Stimulated activated effector memory CD8-positive, alpha-beta T cell treated with anti-CD3 and anti-CD28 coated beads, Interleukin-12 subunit alpha, Interleukin-12 subunit beta, amount 100 ng/mL, for 72 hours (primary cell): ENCODE measurements at places on chromosomes 3 and 15.

DNA sequence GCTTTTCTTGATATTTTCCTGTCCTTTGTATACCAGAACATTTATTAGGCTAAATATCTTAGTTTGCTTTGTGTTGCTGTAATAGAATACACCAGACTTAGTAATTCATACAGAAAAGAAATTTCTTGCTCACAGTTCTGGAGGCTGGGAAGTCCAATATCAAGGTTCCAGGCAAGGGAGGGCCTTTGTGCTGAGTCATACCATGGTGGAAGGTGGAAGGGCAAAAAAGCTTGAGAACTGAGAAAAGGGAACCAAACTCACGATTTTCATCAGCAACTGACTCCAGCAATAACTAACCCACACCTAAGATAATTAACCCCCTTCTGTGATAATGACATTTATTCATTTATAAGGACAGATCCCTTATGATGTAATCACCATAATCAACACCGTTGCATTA lies 496.9 kb upstream of the SUCLG2 start:
- no peak for DNase-seq

- DNase-seq: no peak
Observed at GRCh38 chr3:197430502-197430901, 125.3 kb downstream of the BDH1 start.

- no peak for DNase-seq
Observed at GRCh38 chr3:47010111-47010712, 30.7 kb downstream of the NBEAL2 start.

- DNase-seq: peak; percentile 49
Observed at GRCh38 chr15:88657326-88658069, 18.7 kb downstream of the ISG20 start.

DNA sequence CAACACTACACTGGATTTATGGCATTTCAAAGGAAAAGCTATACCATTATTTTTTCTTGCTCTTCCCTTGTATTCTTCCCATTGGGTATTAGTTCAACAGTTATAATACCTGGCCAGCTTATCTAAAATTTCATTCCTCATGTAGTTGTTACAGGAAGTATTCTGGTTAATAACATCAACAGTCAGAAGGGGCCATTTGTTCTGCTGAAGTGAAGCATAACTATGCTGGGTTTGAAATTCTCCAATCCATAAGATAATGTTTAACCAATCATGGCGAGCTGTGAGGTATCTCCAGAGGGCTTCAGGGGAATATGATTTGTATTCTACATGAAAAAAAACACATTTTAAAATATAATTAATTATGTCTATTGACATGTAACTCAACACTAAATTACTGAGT lies 43.4 kb downstream of the SPG11 start:
- DNase-seq: no peak

- no peak for DNase-seq
Observed at GRCh38 chr3:177836671-177837070, 639.4 kb upstream of the TBL1XR1 start.

DNA sequence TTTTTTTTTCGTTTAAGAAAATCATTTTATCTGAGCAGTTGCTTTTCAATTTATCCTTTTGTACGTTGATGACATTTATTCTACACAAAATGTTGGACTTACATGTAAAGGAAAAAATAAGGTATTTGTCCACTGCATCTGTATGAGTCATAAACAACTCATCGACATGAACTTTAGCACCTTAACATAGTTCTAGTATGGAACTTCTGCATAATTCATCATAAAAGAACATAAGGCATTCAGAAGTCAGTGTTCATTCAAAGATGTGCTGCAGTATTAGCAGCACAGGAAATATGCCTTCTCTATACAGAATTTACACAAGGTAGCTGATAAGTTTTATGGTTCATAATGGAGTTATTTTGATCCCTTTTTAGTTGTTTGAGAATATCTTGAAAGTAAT lies 801.6 kb downstream of the CADM2 start:
- DNase-seq: no peak

DNA sequence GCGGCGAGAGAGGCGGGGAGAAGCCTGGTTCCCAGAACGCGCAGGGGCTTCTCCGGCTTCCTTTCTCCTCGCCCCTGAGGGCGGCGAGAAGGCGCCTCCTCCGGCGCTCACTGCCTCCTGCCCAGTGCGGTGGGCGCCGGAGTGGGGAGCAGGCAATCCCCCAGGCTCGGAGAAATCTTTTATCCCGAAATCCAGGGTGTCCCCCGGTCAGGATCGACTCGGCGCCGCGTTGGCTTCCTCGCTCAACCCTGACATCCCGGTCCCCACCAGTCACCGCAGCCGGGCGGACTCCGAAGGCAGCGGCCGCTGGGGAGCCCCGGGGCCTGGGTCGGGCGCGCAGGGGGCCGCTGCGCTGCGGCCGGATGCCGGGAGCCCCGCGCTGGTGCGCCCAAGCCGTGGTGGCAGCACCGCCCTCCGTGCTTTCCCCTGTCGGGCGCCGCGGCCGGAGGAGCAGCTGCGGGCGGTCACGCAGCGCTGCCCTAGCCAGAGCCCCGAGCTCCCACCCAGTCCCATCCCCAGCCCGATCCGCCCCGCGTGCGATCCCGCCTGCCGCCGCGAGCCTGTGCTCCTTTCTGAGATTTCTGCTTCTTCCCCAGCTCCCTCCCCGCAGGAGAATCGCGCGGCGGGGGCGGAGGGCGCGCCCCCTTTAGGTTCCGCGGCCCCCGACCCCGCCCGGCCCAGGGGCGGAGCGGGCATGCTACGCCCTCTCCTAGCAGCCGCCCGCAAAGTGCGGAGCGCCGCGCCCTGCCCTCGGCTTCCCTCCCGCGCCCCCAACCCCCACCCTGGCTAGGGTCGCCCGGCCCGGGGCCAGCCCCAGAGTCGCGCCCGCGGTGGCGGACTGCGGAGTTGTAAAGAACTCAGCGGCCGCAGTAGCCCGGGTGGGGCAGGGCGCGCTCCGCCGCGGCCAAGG lies 683 bp upstream of the CACNA2D3 start:
- DNase-seq: no peak

- no peak for DNase-seq
Observed at GRCh38 chr15:52287114-52287513, 8.5 kb downstream of the MYO5C start.

GRCh38 chr3:116199063-116199462 lies 246.2 kb downstream of the LSAMP start:
- DNase-seq: no peak

- no peak for DNase-seq
Observed at GRCh38 chr3:73955494-73956070, 330.8 kb upstream of the PDZRN3 start.

- no peak for DNase-seq
Observed at GRCh38 chr3:157045238-157045850, 114.6 kb downstream of the CCNL1 start.

DNA sequence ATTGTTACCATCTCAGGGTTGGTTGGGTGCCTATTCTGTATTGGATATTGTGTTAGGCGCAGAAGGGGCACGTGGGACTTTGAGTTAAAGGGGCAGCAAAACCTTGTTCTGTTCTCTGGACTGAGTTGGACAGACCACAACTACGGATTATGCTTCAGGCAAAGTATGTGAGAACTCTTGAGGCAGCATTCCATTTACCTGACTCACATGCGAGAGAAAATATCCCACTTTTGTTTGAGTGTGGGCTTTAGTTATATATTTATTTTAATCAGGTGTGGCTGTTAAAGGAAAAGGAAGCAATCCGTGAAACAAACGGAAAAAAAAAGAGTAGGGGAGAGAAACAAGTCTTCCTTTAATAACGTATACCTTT lies 627 bp upstream of the PLS1 start:
- DNase-seq: no peak

GRCh38 chr15:89822026-89822425 lies 7.4 kb upstream of the ANPEP start:
- DNase-seq: no peak

DNA sequence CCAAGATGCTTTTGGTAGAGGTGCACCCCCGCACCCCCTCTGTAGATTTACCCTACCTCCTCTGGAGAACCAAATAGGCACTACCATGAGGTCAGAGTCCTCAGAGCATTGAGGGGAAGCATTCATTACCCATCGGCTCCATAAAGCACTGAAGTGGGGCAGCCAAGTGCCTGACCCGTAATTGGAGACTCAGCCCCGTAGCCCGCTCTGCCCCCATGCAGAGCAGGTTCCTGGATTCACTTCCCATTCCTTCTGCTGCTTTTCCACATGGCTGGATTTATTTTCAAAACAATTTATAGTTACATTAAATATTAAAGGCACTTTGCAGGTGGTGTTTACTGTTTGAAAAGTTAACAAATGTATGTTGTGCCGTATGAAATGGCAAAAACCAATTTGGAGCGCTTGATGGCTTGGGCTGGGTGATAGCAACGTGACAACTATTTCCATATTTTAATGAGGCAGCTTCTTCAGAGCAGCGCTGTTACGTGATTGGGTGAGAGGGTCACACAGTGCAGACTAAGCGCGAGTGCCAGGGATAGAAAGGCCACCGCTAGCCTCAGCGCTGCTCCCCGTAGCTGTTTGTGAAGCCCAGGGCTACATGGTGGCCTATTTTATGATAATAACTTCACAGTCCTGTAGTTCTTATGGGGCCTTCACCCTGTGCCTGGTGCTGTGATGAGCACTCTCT lies 373.8 kb upstream of the PROK2 start:
- no peak for DNase-seq

DNA sequence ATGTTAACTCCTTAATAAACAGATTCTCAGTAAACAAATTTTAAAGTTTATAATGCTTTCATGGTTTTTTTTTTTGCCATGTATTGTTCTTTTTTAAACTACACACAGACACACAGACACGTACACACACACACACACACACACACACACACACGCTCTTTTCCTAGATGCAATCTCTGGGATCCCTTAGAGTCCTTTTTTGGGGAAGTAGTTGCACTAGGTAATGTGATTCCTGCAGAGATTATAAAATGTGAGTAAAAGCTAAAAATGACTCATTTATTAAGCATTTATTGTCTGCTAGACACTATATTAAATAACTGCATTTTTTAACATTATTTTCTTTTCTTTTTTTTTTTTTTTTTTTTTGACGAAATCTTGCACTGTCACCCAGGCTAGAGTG lies 19.9 kb downstream of the NDUFB5 start:
- DNase-seq: no peak

GRCh38 chr3:188888321-188889053 lies 283.3 kb upstream of the TPRG1 start:
- DNase-seq: no peak
